ENCODE measurements at places on chromosomes 1 and 21.

- no peak for DNase-seq
Observed at GRCh38 chr1:211518330-211519289, 26.6 kb upstream of the RD3 start.

DNA sequence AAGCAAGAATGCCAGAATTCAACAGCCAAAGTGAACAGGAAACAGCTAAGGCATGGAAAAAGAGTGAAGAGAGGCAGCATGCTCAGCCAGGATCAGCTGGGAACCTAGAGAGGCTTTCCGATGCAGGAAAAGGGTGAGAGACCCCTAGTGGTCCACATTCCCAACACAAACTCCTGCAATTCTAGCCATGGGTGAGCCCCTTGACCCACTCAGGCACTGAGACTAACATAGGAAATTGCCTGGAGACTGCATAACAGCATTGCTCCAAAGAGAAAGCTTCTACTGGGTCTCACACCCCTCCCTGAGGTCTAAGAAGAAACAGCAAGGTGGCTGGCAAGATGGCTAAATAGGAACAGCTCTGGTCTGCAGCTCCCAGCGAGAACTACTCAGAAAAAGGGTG, 123.2 kb downstream of the LHX8 start:
- DNase-seq = no peak

GRCh38 chr1:244854865-244855578, 9.3 kb downstream of the HNRNPU start:
- no peak for DNase-seq

GRCh38 chr1:11391327-11391726, 87.6 kb upstream of the DISP3 start:
- no peak for DNase-seq

DNA sequence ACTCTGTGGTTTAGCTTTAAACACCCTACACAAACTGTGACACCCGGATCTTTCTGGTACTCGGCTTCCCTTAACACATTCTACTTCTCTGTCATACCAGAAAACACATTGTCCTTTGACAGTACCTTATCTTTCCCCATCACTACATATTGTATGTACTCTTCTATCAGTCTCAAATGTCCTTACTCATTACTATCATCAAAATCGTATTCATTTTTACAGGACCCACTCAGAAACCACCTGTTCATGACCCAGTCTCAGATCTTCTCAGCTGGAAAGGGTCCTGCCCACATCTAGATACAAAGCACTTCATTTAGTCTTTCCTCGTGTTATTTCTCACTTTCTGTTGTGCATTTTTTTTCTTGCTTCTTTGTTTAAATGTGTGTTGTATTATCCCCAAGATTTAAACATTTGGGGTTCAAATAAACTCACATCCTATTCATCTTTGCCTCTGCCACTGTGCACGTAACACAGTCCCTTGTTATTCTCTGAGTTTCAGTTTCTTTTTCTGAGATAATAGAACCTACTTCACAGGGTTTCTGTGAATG, 27.7 kb downstream of the CD34 start:
- no peak for DNase-seq

- no peak for DNase-seq
Observed at GRCh38 chr1:27341525-27342252, at the start of gene SYTL1. TSS of gene SYTL1 (plus strand) at chr1:27342022. CDS start at chr1:27345335, 3,313 bp downstream.

Measured in activated CD4-positive, alpha-beta T cell treated with anti-CD3 and anti-CD28 coated beads, Interleukin-2, amount 50 U/mL, for 24 hours (primary cell).